CD4-positive, CD25-positive, alpha-beta regulatory T cell (primary cell): ENCODE measurements at places on chromosomes 7 and 10. TPM values are rescaled to one million over a fixed set of nuclear protein-coding genes. Genes with fewer than 3 reads are reported as not detected.

MACC1 gene
- 0.12 TPM for polyA plus RNA-seq

ACTL6B gene
- not detected for polyA plus RNA-seq

TSPAN14 gene
- 169 TPM for polyA plus RNA-seq

CABCOCO1 gene
- not detected for polyA plus RNA-seq

PANK1 gene
- polyA plus RNA-seq: 0.17 TPM

CTNNA3 gene
- polyA plus RNA-seq: not detected

SPDYE6 gene
- polyA plus RNA-seq: 0.16 TPM

CCL24 gene
- not detected for polyA plus RNA-seq

PRKCQ gene
- 62.4 TPM for polyA plus RNA-seq

PDE1C gene
- not detected for polyA plus RNA-seq
